ENCODE measurements at places on chromosomes 5 and 9. TPM values are rescaled to one million over a fixed set of nuclear protein-coding genes. Genes with fewer than 3 reads are reported as not detected.

Gene CDH9
- 61.8 TPM for polyA plus RNA-seq

Gene DMRT3
- 1.8 TPM for polyA plus RNA-seq

Gene NEUROG1
- polyA plus RNA-seq = not detected

DNA sequence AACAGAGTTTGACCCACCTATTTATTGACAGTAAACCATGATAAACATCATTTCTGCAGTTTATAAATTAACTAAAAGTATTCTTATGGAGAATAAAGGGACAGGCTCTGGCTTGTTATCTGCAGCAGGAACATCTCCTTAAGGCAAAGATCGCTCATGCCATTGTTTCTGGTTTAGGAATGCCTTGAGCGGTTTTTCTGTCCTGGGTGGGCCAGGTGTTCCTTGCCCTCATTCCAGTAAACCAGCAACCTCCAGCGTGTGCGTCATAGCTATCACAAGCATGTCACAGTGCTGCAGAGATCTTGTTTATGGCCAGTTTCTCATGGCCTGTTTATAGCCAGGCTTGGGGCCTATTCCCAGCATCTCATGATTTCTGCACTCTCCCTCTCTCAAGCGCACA, 521.7 kb downstream of the HINT1 start:
- no peak for DNase-seq

- no peak for DNase-seq
Observed at GRCh38 chr5:174560861-174561260, 163.5 kb upstream of the MSX2 start.

GRCh38 chr9:126108240-126108639, 218.4 kb upstream of the MVB12B start:
- no peak for DNase-seq

- no peak for DNase-seq
Observed at GRCh38 chr9:80649496-80649895, 1039.9 kb downstream of the TLE1 start.

DNA sequence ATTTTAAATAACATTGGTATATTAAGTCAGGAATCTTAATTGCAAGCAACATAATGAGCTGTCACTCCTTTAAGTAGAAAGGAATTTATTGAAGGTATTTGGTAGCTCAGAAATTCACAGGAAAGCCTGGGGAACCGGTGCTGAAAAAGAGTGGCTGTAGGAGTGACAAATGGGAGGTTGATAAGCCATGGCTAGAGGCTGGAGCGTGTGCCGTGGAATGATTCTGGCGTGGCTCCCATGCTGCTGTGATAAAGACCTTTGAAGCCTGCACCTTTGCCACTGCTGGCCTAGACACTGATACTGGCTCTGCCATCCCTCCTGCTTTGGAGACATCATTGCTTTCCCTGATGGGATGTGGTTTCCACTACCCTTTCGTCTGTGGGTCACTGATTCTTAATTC, 65.7 kb upstream of the ATG10 start:
- no peak for DNase-seq

GRCh38 chr5:13674391-13674790, 270.1 kb downstream of the DNAH5 start:
- DNase-seq = no peak

- DNase-seq = no peak
Observed at GRCh38 chr9:97675655-97676054, 21.5 kb downstream of the XPA start.
